ENCODE measurements at places on chromosomes 4 and X.

DNA sequence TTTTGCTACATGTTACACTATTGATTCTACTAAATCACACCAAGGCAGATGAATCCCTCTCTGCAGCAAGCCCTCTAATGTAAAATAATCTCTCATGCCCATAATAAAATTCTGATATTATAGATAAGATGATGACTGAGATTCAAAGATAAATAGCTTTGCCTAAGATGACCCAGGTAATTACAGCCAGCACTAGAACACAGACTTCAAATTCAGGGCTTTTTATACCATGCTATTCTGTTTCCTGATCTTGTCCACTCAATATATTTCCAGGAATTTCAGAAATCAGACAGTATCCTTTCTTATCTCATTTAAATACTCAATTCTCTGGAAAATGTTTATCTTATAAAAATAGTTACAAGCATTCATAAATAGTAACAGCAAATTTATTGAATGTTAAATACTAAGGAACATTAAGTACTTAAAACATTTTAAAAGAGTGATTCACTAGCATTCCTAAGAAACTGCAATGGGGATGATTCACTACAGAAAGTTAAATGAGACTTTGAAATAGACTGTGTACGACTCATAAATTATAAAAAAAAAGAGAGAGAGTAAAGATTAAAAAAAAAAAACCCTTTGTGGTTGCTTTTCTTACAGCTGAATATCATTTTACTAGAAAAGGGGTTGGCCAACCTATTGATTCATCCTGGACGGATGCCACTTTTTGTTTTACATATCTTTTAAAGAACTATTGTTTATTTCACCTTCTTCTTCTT is 45.8 kb upstream of the IL21 start:
- no peak for DNase-seq
- peaks cover 11% of the 10 kb centered on the region for H3K4me1 ChIP-seq
- no peaks in the 10 kb centered on the region for H3K27me3 ChIP-seq
- no peaks in the 10 kb centered on the region for H3K36me3 ChIP-seq

DNA sequence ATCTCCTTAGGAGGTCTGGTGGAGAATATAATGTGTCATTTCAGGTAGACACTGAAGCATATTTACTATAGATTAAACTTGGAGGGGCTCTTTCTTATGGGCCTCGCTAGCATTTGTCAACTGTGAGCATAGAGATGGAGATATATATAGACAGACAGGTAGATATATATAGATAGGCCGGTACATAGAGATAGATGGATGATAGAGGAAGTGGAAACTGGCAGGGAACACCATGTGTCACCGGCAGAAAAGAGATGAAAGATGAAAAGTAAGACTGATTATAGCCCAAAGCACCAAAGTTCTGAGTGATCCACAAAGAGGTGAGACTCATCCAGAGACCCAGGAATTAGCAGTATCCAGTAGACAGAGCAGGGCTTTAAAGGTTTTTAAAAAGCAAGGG is 268.1 kb downstream of the FBXW7 start:
- H3K27me3 ChIP-seq = no peaks in the 10 kb centered on the region
- DNase-seq = no peak
- H3K36me3 ChIP-seq = no peaks in the 10 kb centered on the region
- H3K4me3 ChIP-seq = no peak overlapping the region

DNA sequence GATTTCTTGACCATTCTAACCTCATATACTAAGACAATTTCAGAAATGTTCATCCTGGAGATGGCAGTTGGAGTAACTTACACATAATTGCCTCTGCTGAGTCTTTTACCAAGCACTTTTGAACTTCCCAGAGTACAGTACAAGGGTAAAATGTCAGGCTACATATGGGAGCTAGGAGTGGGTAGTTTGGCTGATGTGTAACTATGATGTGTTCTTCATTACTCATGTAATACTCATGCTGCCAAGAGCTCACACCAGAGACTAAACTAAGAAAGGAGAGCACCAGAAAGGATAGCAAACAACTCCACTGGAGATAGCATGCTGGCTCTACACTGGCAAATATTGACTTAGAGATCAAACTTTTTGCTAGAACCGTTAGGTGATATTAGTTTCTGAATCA is 194.0 kb downstream of the PDGFRA start:
- H3K4me1 ChIP-seq = no peaks in the 10 kb centered on the region
- H3K27ac ChIP-seq = no peak overlapping the region
- no peak overlapping the region for H3K4me3 ChIP-seq
- H3K36me3 ChIP-seq = no peaks in the 10 kb centered on the region
- peaks cover 6% of the 10 kb centered on the region for H3K27me3 ChIP-seq

GRCh38 chr4:2930758-2931511 is 32.3 kb downstream of the NOP14 start:
- no peak overlapping the region for H3K4me3 ChIP-seq
- H3K4me1 ChIP-seq = peaks cover 12% of the 10 kb centered on the region
- no peak for DNase-seq
- H3K27ac ChIP-seq = no peak overlapping the region
- peaks cover 4% of the 10 kb centered on the region for H3K27me3 ChIP-seq
- peaks cover 3% of the 10 kb centered on the region for H3K36me3 ChIP-seq

- H3K4me1 ChIP-seq = peaks cover 13% of the 10 kb centered on the region
- peaks cover 7% of the 10 kb centered on the region for H3K27me3 ChIP-seq
- H3K36me3 ChIP-seq = no peaks in the 10 kb centered on the region
- no peak overlapping the region for H3K27ac ChIP-seq
Observed at GRCh38 chr4:121749225-121749624, 15.7 kb downstream of the SMIM43 start.

GRCh38 chr4:118557298-118557851 is 127.8 kb upstream of the METTL14 start:
- H3K27me3 ChIP-seq = no peaks in the 10 kb centered on the region
- no peaks in the 10 kb centered on the region for H3K36me3 ChIP-seq
- H3K4me1 ChIP-seq = no peaks in the 10 kb centered on the region
- H3K27ac ChIP-seq = no peak overlapping the region

DNA sequence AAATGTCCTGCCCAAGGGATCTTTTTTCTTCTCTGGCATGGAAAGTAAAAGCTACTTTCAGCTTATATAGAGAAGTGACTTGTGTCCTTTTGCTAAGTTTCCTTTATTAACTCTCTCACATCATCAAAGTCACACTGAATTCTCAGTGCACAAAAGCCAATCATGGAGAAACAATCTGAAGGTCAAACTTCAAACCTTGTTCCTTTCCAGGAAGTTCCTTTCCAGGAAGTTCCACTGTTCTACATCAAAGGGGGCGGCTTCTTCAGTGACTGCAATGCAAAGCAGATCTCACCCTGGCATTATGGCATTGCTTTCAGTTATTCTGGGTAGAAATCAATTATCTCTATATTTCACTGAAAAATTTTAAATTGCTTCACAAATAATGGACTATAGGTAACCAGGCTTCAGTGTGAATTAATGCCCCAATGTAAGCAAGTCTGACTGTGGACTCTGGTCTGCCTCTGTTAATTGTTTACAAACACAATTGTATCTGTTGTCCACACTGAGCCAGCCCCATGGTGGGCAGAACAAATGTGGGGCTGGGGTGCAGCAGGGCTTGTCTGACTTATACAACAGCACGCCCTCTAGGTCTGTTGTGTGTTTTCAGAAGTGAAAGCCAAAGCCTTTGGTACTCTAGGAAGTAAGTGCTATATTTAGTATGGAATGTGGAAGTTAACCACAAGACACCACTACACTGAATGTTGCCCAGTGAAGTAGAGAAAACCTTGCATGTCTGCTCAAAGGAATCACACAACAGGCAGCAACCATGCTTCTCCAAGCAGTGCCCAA is 98.8 kb downstream of the CDS1 start:
- H3K27me3 ChIP-seq = no peaks in the 10 kb centered on the region
- no peak overlapping the region for H3K4me3 ChIP-seq
- peaks cover 19% of the 10 kb centered on the region for H3K36me3 ChIP-seq
- H3K27ac ChIP-seq = no peak overlapping the region
- peaks cover 24% of the 10 kb centered on the region for H3K4me1 ChIP-seq

- DNase-seq = no peak
- no peaks in the 10 kb centered on the region for H3K27me3 ChIP-seq
- no peak overlapping the region for H3K27ac ChIP-seq
- H3K4me3 ChIP-seq = no peak overlapping the region
- H3K4me1 ChIP-seq = no peaks in the 10 kb centered on the region
- H3K36me3 ChIP-seq = no peaks in the 10 kb centered on the region
Observed at GRCh38 chr4:150299816-150300215, 221.6 kb downstream of the DCLK2 start.

DNA sequence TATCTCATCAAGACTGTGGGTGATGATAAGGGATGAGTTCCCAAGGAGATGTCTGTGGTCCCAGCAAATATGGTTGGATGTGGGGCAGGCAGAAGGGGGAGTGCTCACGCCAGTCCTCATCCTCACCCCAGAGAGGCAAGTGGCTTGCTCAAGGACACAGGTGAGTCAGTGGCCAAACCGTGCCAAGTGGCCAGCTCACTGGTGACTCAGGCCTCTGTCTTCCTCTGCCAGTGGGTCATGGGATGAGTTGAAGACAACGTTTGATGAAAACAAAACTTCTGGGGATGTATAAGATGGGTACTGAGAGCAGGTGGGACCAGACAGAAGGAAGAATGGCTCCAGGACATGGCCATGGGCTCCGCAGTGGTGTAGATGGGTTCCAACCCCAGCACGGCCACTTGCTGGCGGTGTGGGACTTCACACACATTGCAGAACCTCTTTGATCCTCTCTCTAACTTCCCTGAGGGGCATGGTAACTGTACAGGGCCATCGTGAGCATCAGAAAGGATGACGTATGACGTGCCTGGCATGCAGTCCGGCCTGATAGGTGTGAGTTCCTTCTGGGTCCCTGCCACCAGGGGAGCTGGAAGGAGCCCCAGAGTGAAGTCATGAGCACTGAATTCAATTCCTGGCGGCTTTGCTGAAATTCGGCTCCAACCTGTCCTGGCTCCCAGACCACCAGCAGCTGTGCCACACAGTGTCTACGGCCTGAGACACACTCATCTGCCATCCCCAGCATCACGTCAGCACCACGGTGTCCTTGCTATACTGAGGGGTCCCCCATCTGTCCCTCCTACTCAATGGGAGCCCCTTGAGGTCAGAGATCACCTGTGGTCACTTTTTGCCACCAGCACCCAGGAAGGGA is 41.3 kb upstream of the GPR78 start:
- peaks cover 4% of the 10 kb centered on the region for H3K27me3 ChIP-seq
- H3K36me3 ChIP-seq = no peaks in the 10 kb centered on the region
- H3K4me3 ChIP-seq = no peak overlapping the region
- H3K27ac ChIP-seq = no peak overlapping the region
- no peak for DNase-seq

- H3K36me3 ChIP-seq = peaks cover 2% of the 10 kb centered on the region
- no peak for DNase-seq
- H3K27me3 ChIP-seq = no peaks in the 10 kb centered on the region
- no peak overlapping the region for H3K27ac ChIP-seq
Observed at GRCh38 chr4:78033861-78034260, 23.3 kb upstream of the FRAS1 start.

- H3K4me1 ChIP-seq = peaks cover 26% of the 10 kb centered on the region
- H3K27me3 ChIP-seq = no peaks in the 10 kb centered on the region
- no peak overlapping the region for H3K27ac ChIP-seq
- H3K36me3 ChIP-seq = peaks cover 6% of the 10 kb centered on the region
Observed at GRCh38 chr4:76969495-76969894, 19.9 kb downstream of the SEPTIN11 start.

GRCh38 chr4:168537571-168537970 is 40.7 kb downstream of the PALLD start:
- no peaks in the 10 kb centered on the region for H3K36me3 ChIP-seq
- DNase-seq = no peak
- H3K4me3 ChIP-seq = no peak overlapping the region
- no peak overlapping the region for H3K27ac ChIP-seq
- peaks cover 11% of the 10 kb centered on the region for H3K4me1 ChIP-seq
- H3K27me3 ChIP-seq = no peaks in the 10 kb centered on the region

- no peaks in the 10 kb centered on the region for H3K27me3 ChIP-seq
- no peak overlapping the region for H3K4me3 ChIP-seq
- H3K36me3 ChIP-seq = no peaks in the 10 kb centered on the region
- peak overlapping the region; percentile 3 for H3K27ac ChIP-seq
Observed at GRCh38 chr4:175326796-175327195, 408.6 kb downstream of the ADAM29 start.

- no peak within 1 kb of the TSS for H3K27ac ChIP-seq
- H3K4me3 ChIP-seq = peak within 1 kb of the TSS; percentile 93
- no peak for DNase-seq
- peaks cover 31% of the 10 kb centered on the region for H3K4me1 ChIP-seq
- peaks cover 50% of the 10 kb centered on the region for H3K27me3 ChIP-seq
Observed at GRCh38 chr4:25862411-25863346, at the start of gene SEL1L3. Gene SEL1L3, minus strand, starts transcription at chr4:25862988. Its CDS starts 152 bp downstream, at chr4:25862836.

GRCh38 chr4:90318193-90318592 is 191.0 kb downstream of the CCSER1 start:
- H3K4me3 ChIP-seq = no peak overlapping the region
- H3K27me3 ChIP-seq = no peaks in the 10 kb centered on the region
- H3K36me3 ChIP-seq = peaks cover 3% of the 10 kb centered on the region
- no peak overlapping the region for H3K27ac ChIP-seq
- H3K4me1 ChIP-seq = peaks cover 4% of the 10 kb centered on the region

DNA sequence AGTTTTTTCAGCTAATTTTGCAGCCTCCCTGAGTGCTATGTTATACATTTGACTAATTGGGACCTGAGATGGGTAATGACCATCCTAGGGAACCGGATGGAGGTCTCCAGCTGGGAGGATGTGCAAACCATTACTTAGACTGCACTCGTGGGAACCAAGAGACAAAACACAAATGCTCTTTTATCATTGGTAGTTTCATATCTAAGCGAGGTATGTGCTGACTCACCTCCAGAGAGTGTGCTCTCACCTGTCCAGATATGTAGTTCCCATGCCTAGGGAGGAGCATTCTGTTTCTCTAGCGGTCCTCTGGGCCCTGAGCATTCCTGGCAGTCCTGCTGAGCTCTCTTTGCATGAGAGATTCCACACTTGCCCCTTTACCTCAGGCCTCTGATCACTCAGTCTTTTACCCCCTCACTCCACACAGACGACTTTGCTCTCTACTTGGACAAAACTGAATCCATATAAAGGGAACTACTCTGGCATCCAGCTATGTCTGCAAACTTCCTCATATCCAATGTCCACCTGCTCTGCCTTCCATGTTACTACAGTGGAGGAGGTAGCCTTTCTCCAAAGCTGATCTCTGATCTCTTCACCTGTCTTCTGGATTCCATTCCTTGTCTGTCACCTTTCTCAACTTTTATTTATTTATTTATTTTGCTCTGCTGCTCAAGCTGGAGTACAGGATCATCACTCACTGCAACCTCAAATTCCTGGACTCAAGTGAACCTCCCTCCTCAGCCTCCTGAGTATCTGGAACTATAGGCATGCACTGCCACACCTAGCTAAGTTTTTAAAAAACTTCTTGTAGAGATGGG is 88.4 kb downstream of the LRP2BP start:
- no peaks in the 10 kb centered on the region for H3K27me3 ChIP-seq
- no peak overlapping the region for H3K4me3 ChIP-seq

DNA sequence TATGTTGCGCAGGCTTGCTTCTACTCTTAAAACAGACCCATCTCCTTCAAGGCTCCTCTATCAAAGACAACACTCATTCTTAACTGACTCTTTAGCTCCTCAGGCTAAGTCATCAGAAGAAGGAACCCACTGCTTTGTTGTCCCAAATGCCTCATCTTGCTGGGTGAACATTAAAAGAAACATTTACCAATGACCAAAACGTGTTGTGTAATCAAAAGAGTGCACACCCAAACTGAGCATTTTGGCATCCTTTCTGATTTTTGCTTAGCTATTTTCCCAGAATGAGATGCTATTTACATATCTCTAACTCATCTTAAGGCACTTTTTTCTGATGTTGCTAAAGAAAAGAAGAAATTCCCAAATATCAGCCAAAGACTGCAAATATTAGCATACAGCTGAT is 131.7 kb upstream of the VCX3A start:
- no peaks in the 10 kb centered on the region for H3K36me3 ChIP-seq
- no peaks in the 10 kb centered on the region for H3K27me3 ChIP-seq
- H3K27ac ChIP-seq = no peak overlapping the region
- no peak for DNase-seq

Data from neural crest cell (in vitro differentiated cells).